ENCODE measurements at places on chromosomes 6 and 20.

DNA sequence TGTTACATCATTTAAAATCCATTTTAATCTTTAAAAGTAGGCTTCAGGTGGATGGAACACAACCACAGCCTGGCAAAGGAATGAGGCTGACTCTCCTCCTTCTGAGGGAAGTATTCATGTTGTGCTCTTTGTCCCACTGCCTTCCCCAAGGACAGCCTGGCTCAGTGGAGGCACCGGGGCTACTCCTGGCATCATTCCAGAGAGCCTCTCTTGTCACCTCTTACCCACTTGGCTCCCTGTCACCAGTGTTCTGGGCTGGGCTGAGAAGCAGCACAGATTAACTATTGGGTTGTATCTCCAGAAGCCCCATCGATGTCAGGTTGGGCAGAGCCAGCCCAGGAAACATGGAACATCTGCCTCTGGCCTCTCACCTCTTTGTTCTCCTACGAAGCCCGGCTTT, 10.7 kb upstream of the TP53INP2 start:
- no peak for DNase-seq

GRCh38 chr6:24614043-24614420, 32.0 kb downstream of the KIAA0319 start:
- DNase-seq, result no peak

GRCh38 chr20:7772371-7772770, 167.9 kb downstream of the HAO1 start:
- no peak for DNase-seq

- no peak for DNase-seq
Observed at GRCh38 chr6:43627008-43627825, 1.8 kb downstream of the GTPBP2 start.

DNA sequence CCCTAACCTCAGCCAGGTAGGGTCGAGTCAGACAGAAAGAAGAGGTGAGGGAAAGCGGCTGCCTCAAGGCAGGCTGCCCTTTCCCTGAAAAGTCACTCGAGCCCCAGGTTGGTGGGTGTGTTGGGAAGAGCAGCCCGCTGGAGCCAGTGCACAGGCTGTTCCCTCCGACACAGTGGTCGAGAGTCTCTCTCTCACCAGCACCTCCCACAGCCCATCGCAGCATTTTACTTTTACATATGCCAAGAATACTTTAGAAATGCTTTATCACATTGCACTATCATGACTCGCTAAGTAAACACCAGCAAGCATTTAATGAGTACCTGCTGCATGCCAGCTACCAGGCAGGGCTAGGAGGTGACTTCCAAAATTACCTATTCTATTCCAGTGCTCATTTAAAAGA, 1.7 kb downstream of the PRPH2 start:
- no peak for DNase-seq

DNA sequence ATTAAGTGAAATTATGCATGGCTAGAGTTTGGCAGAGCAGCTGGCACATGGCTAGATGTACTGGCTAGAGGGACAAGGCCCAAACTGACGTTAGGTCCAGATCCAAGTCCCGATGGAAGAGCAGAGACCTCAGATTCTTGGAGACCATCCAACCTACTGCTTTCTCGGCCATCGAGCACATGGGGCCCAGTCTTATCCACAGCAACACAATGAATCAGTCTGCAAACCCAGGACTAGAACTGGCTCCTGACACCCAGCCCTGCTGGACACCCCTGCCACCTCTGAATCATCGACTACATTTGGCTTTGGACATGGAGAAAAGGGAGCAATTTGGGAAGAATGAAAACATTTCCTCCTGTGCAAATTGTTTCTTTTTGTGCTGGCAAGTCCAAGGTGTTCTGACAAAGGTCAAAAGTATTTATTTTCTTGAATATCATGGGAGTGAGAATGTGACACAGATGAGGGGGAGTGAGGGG, 23.9 kb upstream of the YWHAB start:
- no peak for DNase-seq

DNA sequence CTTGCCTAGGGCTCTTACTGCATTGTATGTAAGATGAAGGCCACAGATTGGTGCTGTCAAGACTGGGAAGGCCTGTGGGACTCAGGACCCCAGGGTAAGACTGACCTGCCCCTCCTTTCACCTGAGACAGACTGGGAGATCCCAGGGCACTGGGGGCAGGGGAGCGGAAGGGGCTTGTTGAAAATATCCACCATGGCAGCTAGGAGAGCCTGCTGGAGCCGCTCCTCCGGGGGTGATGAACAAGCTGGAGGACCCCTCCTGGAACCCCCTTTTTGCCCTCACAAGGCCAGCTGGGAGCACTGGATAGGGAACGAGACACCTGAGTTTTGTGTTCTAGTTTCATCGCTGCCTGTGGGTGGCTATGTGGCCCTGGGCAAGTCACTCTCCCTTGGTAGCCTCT, 9.2 kb upstream of the SDCBP2 start:
- DNase-seq, result no peak

DNA sequence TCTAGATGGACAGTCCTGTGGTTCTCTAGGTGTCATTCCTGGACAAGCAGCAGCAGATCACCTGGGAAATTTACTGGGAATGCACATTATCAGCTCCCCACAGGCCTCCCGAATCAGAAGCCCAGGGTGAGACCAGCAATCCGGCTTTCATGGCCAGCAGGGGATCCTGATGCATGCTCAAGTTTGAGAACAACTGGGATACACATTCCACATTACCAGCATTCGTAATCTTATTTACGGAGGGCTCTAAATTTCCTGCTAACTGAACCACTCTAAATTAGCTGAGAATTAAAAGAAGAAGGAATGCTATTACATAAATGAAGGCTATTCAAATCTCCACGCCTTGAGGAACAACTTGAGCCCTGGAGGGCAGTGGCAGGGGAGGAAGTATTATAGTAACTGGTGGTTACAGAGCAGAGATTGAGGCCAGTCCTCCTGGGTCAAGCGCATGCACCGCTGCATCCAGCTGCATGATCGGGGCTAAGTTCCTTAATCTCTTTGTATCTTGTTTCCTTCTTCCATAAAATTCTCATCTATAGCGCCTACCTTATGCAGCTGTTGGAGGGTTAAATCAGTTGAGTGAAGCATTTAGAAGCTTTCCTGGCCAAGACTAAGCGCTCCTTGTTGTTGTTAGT, 403.7 kb downstream of the CDH26 start:
- no peak for DNase-seq

GRCh38 chr6:101226677-101227135, 166.8 kb upstream of the GRIK2 start:
- no peak for DNase-seq

DNA sequence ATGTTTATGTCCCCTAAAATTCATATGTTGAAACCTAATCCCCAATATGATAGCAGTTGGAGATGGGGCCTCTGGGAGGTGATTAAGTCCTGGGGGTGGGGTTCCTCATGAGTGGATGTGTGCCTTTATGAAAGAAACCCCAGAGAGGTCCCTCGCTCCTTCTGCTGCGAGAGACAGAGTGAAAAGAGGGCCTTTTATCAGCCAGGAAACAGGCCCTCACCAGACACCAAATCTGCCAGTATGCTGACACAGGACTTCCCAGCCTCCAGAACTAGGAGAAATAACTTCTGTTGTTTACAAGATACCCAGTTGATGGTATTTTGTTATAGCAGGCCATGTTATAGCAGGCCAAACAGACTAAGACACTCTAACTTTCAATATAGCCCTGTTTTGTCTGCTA, 100.9 kb upstream of the NFATC2 start:
- DNase-seq, result no peak

DNA sequence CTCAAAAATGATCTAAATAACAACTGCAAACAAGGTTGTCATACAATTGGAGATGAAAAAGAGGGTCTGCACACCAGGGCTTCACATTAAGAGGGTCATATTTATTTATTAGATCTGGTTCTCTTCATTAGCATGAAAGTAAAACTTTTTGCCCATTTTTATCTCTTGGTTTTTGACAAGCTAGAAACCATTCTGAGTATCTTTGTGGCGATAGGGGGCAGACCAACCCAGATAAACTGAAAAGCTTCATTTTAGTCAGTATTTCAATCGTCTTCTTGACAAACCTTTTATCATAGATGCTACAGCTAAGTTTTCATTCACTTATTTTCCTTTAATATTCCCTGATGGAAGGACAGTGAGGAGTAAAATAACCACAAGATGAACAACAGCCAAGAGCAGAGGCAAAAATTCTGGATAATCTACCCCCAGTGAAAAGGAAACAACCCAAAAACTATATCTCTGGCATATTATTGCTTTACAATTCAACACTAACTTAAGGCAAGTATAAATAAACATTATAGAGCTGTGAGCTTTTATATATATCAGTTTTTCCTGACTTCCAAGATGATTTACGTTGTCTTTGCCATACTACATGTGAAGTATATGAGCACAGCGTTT, 45.2 kb downstream of the THEMIS start:
- DNase-seq, result peak; percentile 60

- DNase-seq, result no peak
Observed at GRCh38 chr6:31581434-31582229, 592 bp downstream of the LTB start.

GRCh38 chr6:168169624-168170023, 90.6 kb upstream of the FRMD1 start:
- DNase-seq, result no peak

- no peak for DNase-seq
Observed at GRCh38 chr6:56144538-56145324, 102.6 kb downstream of the COL21A1 start.

- DNase-seq, result no peak
Observed at GRCh38 chr6:7114744-7115458, 7.1 kb downstream of the RREB1 start.

GRCh38 chr20:12715991-12716680, 292.6 kb upstream of the SPTLC3 start:
- DNase-seq, result no peak

GRCh38 chr20:57934913-57935312, 225.1 kb upstream of the PMEPA1 start:
- DNase-seq, result no peak

GRCh38 chr6:22706651-22707050, 137.3 kb downstream of the HDGFL1 start:
- no peak for DNase-seq

- DNase-seq, result peak; percentile 41
Observed at GRCh38 chr6:44735630-44735963, 348.1 kb downstream of the CDC5L start.

DNA sequence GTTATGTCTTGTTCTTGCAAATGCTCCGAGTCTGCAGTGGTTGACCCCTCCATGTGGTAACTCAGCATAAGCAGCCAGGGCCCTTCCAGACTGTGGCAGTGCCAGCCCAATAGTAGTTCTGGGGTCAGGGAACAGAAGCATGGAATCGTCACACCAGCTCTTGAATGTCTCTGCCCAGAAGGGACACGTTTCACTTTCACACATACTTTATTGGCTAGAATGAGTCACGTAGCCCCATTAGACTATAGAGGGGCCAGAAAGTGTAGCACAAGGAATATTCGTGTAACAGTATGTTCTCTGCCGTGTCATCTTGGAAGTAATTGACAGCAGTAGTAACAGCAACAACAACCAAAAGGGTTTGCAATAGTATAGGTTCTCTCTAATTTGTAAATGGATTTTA, 254.7 kb downstream of the FARS2 start:
- no peak for DNase-seq

DNA sequence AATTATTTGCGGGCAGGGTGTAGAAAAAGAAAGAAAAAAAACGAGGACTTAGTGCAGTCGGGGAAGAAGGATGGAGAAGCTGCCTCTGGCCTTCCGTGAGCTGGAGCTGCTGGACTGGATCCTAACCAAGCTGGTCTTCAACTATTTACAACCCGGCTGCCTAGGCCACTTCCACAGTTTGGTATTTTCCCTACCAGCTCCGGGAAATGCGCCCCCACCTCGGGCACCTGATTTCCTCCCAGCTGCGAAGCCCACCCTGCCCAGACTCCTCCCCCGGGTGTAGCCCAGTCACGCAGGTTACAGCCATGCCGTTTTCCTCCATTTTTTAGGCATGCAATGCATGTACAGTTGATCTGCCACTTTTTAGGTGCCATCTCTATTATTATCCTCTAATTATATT, 21.2 kb downstream of the THEMIS start:
- no peak for DNase-seq

- no peak for DNase-seq
Observed at GRCh38 chr20:1855690-1856089, 39.5 kb upstream of the SIRPA start.

DNA sequence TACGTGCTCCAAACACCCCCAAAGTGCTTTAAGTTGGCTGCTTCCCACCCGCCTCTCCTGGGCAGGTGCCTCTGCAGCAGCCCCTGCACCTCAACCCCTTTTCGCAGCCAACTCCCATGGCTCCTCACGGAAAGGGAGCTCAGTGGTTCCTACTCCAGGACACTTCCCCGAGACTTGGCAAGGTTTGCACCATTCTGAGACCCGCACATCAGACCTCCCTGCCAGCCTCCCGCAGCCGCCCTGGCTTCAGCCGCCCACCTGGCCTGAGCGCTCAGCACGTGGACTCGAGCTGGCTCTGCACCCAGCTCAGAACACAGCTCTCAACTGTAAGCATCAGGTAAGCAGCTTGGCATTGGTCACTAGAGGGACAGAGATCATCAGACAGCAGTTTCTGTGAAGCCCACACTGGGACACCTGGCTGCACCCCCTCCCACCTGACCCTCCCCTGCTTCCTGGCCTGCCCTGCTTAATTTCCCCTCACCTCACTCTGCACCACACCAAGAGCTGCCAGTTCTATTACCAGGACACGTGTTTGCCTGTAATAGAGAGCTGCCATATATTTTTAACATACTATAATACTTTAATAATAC, 28.5 kb downstream of the GMDS start:
- DNase-seq, result no peak

GRCh38 chr20:17679941-17680835, 1.9 kb downstream of the RRBP1 start:
- no peak for DNase-seq

GRCh38 chr6:30562470-30563425, 5.7 kb downstream of the PRR3 start:
- DNase-seq, result no peak

DNA sequence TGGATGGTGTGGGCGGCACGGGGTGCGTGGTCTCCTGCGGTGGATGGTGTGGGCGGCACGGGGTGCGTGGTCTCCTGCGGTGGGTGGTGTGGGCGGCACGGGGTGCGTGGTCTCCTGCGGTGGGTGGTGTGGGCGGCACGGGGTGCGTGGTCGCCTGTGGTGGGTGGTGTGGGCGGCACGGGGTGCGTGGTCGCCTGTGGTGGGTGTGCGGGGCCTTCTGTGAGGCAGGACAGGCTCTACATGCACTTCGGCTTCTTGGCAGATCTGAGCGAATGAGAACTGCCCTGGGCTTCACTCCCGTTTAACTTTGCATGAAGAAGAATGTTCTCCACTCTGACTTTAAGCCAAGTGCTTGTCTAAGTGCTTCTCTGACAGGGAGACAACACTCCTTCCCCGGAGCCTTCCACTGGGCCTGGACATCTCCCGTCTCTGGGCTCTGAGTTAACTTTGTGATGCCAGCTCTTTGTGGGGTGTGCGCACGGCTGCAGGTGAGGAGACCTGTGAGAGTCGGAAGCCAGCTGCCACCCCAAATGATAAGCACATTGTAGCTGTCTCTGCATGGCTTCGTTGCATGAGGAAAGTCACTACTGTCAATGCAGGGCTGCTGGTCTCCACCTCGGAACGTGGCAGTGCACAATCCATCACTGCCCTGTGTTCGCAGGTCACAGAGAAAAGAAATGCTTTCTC, 244.8 kb downstream of the DLL1 start:
- DNase-seq, result no peak

- peak; percentile 30 for DNase-seq
Observed at GRCh38 chr6:107668743-107669474, 155.2 kb downstream of the SCML4 start.

- DNase-seq, result no peak
Observed at GRCh38 chr6:169109411-169110220, 144.0 kb downstream of the THBS2 start.

GRCh38 chr6:16929809-16930208, 168.5 kb upstream of the ATXN1 start:
- DNase-seq, result no peak
